ENCODE measurements at places on chromosomes 11 and 22.

GRCh38 chr22:17098379-17098819 is 13.6 kb downstream of the IL17RA start:
- DNase-seq: no peak

DNA sequence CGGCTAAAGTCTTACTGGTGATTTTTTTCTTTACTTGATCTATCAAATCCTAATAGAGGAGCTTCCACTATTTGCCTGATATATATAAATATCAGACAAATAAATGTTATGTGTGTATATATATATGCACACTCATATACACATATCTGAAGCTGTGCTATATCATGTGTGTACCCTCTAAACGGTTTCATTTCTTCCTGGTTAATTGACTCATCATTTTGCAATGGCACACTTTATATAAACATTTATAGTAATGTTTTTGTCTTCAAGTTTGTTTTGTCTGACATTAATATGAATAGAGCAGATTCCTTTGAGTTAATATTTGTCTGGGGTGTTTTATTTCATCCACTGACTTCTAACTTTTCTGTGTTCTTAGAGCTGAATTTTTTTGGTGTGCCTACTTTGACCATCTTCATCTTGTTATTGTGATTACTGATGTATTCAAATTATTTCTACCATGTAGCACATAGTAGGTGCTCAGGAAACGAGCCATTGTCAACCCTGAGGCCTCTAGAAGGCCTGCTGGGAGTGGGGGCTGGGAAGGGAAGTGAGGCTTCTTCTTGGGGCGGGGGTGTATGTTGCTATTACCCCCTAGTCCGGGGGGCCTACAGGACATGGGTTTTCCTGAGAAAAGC is 82.6 kb downstream of the LRRC32 start:
- no peak for DNase-seq

- DNase-seq: no peak
Measured at GRCh38 chr22:28920757-28921584, 37.6 kb downstream of the ZNRF3 start.

GRCh38 chr11:26017322-26017860 is 314.5 kb upstream of the ANO3 start:
- DNase-seq: no peak

GRCh38 chr11:18046116-18046777 is at the start of gene TPH1:
Gene TPH1 (minus strand): TSS chr11:18046269. CDS start chr11:18040762, 5,507 bp downstream.
- no peak for DNase-seq

GRCh38 chr22:26558248-26558895 is 31.6 kb downstream of the TPST2 start:
- DNase-seq: no peak

All from stimulated activated CD4-positive, alpha-beta T cell treated with anti-CD3 and anti-CD28 coated beads, Interleukin-12 subunit alpha, Interleukin-12 subunit beta, amount 100 ng/mL, for 24 hours (primary cell).